Mesendoderm (in vitro differentiated cells): ENCODE measurements at places on chromosomes 7 and 10.

- DNase-seq: peak; percentile 57
- no peaks in the 10 kb centered on the region for H3K27me3 ChIP-seq
- no peaks in the 10 kb centered on the region for H3K4me1 ChIP-seq
Observed at GRCh38 chr10:78770167-78771090, 298.3 kb upstream of the ZMIZ1 start.

- H3K4me3 ChIP-seq: no peak overlapping the region
- no peak overlapping the region for H3K27ac ChIP-seq
- H3K36me3 ChIP-seq: no peaks in the 10 kb centered on the region
- H3K4me1 ChIP-seq: no peaks in the 10 kb centered on the region
- H3K27me3 ChIP-seq: no peaks in the 10 kb centered on the region
Observed at GRCh38 chr7:127413962-127414361, 21.5 kb upstream of the ZNF800 start.

DNA sequence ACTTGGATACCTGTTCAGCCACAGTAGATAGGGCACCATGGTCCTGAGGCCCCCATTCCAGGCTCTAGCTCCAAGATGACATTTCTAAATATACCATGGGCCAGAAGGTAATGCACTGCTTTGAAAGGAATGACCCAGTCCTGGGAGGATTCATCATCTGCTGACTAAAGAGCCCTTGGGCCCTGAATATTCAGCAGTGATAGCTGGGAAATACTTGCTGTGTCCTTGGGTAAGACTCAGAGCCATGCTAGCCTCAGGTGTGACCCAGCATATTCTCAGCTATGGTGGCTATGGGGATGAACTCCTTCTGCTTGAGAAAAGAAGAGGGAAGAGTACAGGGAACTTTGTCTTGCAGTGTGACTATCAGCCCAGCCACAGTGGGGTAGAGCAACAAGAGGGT lies 21.3 kb upstream of the AGR2 start:
- no peaks in the 10 kb centered on the region for H3K4me1 ChIP-seq
- H3K36me3 ChIP-seq: no peaks in the 10 kb centered on the region
- H3K4me3 ChIP-seq: no peak overlapping the region
- DNase-seq: no peak
- no peaks in the 10 kb centered on the region for H3K27me3 ChIP-seq

GRCh38 chr10:36251068-36251467 lies 609.0 kb upstream of the FZD8 start:
- no peaks in the 10 kb centered on the region for H3K4me1 ChIP-seq
- no peak overlapping the region for H3K4me3 ChIP-seq
- no peak for DNase-seq
- no peak overlapping the region for H3K27ac ChIP-seq

- no peak overlapping the region for H3K4me3 ChIP-seq
- H3K4me1 ChIP-seq: no peaks in the 10 kb centered on the region
- no peak overlapping the region for H3K27ac ChIP-seq
- H3K27me3 ChIP-seq: no peaks in the 10 kb centered on the region
- H3K36me3 ChIP-seq: no peaks in the 10 kb centered on the region
- DNase-seq: no peak
Observed at GRCh38 chr10:37801557-37801956, 55.9 kb downstream of the ZNF248 start.

DNA sequence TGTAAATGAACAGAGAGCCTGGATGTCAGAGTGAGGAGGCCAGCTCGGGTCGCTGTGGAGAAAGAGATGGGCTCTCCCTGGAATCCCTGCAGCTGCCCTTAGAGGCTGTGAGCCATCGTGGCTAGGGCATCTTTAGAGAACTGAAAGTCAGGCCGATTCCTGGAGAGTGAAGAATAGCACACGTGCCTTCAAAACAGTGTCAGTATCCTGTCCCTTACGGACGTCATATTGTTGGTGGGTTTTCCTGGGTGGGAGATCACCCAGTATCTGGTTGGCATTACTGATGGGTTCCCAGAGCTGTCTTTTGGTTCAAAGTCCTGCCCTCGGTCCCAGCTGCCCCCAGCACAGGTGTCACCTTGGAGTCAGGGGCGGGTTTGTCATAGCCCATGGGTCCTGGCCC lies 25.3 kb downstream of the IKZF1 start:
- no peaks in the 10 kb centered on the region for H3K36me3 ChIP-seq
- peaks cover 9% of the 10 kb centered on the region for H3K4me1 ChIP-seq
- DNase-seq: no peak
- no peak overlapping the region for H3K27ac ChIP-seq

DNA sequence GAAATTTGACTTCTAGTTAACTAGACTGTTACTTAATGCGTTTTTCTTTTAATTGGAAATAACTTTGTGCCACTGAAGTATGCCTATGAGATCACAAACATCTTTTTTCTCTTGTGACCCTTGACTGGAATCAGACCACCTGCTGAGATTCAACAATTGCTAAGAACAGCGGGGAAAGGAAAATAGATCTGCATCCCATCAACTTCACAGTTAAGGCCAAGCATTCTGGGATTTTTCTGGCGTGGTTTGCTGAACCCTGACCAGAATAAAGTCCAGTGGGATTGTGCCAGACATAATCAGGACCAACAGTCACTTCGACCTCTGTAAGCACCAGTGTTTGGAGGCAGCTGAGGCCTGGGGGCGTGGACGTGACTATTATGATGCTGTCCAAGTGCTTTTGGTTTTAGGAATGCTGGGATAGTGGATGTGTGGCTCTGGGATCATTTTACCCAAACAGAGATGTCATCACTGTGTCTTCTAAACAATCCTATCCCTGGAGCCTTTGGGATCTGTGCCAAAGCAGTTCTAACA lies 373.3 kb upstream of the PRKCQ start:
- no peak overlapping the region for H3K4me3 ChIP-seq
- no peaks in the 10 kb centered on the region for H3K27me3 ChIP-seq
- no peak overlapping the region for H3K27ac ChIP-seq

GRCh38 chr10:115141254-115141653 lies 48.1 kb downstream of the ATRNL1 start:
- no peak overlapping the region for H3K4me3 ChIP-seq
- no peak overlapping the region for H3K27ac ChIP-seq
- no peaks in the 10 kb centered on the region for H3K27me3 ChIP-seq
- H3K4me1 ChIP-seq: no peaks in the 10 kb centered on the region
- H3K36me3 ChIP-seq: no peaks in the 10 kb centered on the region
- no peak for DNase-seq

DNA sequence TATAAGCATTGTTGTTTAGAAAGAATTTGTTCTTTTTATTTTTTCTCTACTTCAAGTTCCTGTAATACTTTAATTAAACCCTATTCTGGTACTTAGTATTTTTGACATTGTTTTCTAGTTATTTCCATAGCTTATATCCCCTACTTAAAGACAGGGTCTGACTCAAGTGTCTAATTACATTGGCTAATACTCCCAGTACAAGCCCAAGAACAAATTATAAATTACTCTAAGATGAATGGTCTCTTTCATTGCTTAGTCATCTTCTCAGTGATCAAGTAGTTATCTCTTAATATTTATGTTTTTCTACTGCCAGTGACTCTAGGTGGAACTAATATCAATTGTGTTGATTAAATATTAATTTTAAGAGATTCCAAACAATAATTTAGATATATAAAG lies 21.6 kb downstream of the AHR start:
- DNase-seq: no peak
- H3K27me3 ChIP-seq: no peaks in the 10 kb centered on the region
- no peak overlapping the region for H3K27ac ChIP-seq
- H3K36me3 ChIP-seq: no peaks in the 10 kb centered on the region

DNA sequence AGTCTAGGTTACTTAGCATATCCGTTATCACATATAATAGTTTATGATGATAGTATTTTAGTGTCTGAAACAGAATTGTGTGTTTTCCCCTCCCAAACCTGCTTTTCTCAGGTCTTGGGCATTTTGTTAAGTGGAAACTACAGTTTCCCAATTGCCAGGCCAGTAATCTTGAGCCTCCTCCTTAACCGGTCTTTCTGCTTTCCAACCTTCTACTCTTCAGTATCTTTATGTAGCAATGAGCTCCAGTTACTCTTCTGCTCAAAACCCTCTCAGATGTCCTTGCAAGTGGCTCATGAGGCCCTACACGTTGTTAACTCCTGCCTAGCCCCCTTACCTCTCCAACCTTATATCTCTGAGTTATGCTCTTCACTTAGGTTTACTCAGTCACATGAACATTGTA lies 22.0 kb downstream of the WAC start:
- no peaks in the 10 kb centered on the region for H3K27me3 ChIP-seq
- H3K27ac ChIP-seq: no peak overlapping the region
- H3K4me3 ChIP-seq: no peak overlapping the region
- DNase-seq: no peak

GRCh38 chr7:146788008-146788407 lies 671.4 kb downstream of the CNTNAP2 start:
- no peak overlapping the region for H3K4me3 ChIP-seq
- no peak overlapping the region for H3K27ac ChIP-seq
- DNase-seq: no peak
- H3K36me3 ChIP-seq: no peaks in the 10 kb centered on the region
- H3K4me1 ChIP-seq: peaks cover 3% of the 10 kb centered on the region
- H3K27me3 ChIP-seq: no peaks in the 10 kb centered on the region
